ENCODE measurements at places on chromosomes 7 and 10. TPM values are rescaled to one million over a fixed set of nuclear protein-coding genes. Genes with fewer than 3 reads are reported as not detected.

The POLR2J2 gene
- total RNA-seq: 3.6 TPM

The IFIT1B gene
- 4.9 TPM for total RNA-seq

The MMRN2 gene
- total RNA-seq: 20.4 TPM

The ST8SIA6 gene
- total RNA-seq: 0.79 TPM

The CFAP46 gene
- total RNA-seq: 0.39 TPM

The C10orf143 gene
- 1.4 TPM for total RNA-seq

The ZNF365 gene
- 2.7 TPM for total RNA-seq

The SNX8 gene
- total RNA-seq: 15.1 TPM

The DNAAF5 gene
- 12.4 TPM for total RNA-seq
